ENCODE measurements at places on chromosomes 7 and 10.

DNA sequence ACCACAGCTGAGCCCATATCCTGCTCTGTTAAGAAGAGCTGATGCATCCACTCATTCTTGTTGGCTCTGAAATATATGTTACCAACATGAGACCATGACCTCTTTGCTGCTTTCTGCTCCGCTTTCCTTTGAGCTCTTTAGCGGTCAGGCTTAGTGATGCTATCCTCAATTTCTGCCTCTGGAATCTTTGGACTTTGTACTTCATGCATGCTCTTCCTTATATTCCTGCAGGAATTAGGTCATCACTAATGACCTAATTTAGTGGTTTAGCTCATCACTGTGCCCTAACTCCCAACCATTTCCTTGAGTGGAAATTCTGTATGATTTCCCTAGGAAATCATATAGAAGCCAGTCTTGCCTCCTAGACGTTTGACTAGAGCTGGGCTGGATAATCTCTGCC, 119.5 kb downstream of the AOAH start:
- DNase-seq: no peak

DNA sequence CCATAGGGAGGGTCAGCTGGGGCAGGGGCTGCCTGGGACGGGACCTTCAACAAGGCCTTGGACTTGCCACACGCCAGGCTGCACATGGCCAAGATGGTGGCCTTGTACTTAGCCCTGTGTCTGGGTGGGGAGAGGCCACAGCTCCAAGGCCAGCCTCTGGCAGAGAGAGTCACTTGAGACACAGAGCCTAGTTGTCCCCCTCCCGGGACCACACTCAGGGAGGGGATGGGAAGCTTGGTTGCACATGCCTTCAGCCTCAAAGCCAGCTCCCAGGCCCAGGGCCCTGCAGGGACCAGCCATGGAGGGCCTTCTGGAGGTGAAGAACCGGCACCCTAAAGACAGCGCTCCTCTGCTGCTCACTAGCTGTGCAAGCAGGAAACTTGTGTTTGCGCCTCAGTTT, 16.7 kb downstream of the MMRN2 start:
- DNase-seq: no peak

GRCh38 chr7:116465125-116465524, 34.4 kb upstream of the CAV2 start:
- no peak for DNase-seq

GRCh38 chr7:64879086-64879730, 23.9 kb upstream of the ZNF273 start:
- DNase-seq: no peak

DNA sequence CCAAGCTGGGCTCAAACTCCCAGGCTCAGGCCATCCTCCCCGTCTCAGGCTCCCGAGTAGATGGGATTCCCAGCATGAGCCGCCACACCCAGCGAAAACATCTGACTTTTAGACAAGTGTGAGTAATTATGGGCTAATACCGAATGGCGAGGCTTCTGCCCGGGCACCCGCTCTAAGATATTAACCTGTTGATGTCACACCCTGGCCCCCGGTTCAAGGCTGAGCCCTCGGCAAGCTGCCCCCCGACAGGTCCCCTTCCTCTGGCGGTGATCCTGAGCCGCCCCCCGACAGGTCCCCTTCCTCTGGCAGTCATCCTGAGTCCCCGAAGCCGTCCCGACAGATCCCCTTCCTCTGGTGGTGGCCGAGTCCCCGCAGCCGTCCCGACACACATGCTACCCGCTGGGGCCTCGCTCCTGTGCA, 5.2 kb downstream of the PSMG3 start:
- DNase-seq: no peak

DNA sequence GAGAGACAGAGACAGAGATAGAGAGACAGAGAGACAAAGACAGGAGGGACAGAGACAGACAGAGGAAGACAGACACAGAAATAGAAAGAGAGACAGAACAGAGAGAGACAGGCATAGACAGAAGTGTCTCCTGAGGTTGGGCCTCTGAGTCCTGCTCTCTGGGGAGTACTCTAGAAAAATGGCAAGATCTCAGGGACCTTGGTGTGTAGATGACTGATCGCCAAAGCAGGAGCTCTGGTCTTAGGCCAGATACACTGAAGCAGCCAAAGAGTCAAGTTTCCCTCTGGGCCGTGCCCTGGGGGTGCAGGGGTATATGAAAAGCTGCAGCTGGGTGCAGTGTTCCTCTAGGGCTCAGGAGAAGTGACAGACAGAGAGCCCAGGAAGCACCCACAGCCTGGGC, 176.6 kb upstream of the TNS3 start:
- no peak for DNase-seq

DNA sequence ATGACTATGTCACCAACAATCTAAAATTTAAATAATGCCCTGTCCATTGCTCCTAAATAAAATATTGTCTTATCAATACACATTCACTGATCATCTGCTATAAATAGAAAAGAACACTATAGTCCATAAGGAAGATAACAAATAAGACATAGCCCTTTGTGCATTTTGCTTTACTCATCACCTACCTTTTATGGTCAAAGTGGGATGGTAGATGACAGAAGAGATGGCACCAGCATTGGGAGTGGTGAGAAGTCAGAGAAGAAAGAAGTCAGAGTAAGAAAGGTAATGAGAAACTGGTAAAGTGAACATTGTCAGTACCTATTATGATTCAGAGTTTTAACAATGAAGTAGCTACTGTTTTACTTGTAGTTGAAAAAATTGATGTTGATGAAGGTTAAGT, 31.1 kb downstream of the SEMA3E start:
- DNase-seq: no peak

DNA sequence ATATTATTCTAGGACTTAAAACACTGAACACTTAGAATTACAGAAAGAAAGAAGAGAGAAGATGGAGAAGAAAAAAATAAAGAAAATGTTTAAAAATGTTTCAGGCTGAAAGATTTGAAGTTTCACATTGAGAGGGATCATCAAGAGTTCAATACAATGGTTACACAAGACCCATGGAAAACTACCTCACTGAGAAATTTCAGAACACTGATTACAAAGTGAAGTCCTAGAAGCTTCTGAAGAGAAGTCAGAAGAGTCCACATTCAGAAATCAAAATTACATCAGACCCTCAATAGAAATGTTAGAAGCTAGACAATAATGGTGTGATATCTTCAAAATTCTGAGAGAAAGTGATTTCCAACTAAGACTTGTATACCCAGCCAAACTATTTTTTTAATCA, 196.1 kb downstream of the MACC1 start:
- DNase-seq: no peak

DNA sequence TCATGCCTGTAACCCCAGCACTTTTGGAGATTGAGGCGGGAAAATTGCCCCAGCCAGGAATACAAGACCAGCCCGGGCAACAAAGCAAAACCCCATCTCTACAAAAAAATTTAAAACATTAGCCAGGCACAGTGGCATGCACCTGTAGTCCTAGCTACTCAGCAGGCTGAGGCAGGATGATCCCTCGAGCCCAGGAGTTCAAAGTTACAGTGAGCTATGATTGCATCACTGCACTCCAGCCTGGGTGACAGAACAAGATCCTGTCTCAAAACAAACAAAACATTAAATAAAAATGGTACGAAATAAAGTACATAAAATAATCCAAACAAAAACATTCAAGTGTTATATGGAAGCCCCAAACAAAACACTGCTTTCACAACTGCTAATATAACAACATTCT, 125.0 kb downstream of the SNX13 start:
- no peak for DNase-seq

DNA sequence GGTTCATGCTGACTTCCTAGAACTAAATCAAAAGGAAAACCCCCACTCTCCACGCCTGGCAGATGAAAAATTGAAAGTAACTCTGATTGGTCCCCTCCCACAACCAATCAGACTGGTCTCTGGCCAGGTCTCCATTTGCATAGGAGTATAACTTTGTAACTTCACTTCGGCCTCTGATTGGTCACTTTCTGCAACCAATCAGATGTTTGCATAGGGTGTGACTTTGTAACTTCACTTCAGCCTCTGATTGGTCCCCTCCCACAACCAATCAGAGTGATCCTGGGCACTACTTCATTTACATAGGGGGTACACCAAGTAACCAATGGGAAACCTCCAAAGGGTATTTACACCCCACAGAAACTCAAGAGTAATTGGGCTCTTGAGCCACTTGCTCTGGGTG, 306.6 kb upstream of the PFKP start:
- DNase-seq: no peak

DNA sequence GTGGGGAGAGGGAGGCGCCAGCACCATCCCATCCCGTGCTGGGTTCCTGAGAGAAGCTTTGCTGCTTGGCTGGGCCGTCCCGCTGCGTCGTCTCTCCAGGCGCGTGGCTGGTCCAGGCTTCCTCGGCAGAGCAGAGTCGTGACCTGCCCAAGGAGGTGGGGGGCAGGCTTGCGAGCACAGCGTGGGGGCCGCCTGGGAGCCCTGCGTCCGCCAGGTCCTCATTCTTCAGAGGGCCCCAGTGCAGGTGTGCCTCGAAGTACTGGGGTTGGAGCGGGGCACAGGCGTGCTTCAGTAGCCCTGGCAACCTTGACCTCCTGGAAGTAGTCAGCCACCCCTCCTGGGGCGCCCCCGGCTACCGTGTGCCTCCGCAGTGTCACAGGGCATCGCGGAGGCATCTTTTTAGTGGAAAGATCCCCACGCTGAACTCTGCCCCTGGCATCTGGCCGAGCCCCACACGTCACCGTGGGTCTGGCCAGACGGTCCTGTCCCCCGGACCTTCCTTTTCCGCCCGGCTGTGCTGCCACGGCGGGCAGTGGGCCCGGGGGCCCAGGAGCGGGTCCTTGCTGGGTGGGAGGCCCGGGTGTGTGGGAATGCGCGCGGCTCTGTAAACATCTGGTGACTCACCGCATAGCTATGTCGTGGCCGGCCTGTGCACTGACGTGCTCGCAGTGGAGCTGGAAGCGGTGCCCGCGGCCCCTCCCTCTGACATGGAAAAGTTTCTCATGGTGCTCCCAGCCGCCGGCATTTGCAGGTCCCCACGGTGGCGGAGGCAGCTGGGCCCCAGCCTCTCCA, 6.4 kb downstream of the MAFK start:
- no peak for DNase-seq
